ENCODE measurements at places on chromosomes 1 and 21.
A peak's percentile ranks its signal among the peaks of the same experiment; 100 is the strongest.

DNA sequence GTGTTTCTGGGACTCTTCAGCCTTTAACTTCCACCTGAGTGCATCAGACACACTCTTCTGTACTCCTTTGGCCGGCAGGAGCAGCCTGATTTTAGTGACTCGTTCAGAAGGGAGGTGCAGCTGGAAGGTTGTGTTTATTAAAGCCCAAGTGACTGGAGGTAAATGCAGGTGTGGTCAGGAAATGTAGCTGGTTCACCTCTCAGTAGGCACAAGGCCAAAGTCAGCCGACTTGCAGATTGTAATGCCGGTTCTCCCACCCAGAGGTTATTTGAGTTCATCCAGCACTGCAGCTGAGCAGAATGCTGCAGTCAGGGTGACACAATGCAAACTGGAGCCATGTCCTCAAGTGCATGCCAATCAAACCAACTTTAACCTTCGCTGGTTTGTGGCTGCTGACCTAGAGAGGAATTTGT lies 91.5 kb downstream of the SPATA46 start:
- no peak for DNase-seq

GRCh38 chr1:157893686-157894085 lies 52.1 kb upstream of the CD5L start:
- no peak for DNase-seq

DNA sequence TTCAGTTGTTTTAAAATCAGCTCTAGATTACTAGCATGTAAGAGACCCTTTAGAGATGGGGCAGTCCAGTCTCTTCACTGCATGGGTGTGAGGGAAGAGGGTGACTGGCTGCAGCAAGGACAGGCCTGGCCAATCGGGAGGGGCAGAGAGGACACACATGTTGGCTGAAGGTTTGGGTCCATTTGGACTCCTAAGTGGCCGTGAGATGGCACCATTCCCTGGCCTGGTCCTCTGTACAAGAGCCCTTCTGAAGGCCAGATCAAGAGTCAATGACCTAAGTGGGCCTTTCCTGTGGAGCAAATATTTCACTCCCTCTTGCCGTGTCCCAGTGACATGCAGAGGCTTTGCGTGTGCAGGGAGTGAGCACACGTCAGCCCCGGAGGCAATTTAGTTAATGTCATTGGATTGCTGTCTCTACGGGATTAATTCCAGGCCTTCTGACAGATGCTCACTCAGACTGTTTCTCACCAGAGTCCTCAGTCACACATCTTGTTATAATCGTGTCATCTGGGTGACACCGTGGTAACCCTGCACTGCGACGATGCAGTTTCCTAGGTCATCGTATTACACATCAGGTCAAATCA lies 613.0 kb downstream of the NPHP4 start:
- DNase-seq: no peak

DNA sequence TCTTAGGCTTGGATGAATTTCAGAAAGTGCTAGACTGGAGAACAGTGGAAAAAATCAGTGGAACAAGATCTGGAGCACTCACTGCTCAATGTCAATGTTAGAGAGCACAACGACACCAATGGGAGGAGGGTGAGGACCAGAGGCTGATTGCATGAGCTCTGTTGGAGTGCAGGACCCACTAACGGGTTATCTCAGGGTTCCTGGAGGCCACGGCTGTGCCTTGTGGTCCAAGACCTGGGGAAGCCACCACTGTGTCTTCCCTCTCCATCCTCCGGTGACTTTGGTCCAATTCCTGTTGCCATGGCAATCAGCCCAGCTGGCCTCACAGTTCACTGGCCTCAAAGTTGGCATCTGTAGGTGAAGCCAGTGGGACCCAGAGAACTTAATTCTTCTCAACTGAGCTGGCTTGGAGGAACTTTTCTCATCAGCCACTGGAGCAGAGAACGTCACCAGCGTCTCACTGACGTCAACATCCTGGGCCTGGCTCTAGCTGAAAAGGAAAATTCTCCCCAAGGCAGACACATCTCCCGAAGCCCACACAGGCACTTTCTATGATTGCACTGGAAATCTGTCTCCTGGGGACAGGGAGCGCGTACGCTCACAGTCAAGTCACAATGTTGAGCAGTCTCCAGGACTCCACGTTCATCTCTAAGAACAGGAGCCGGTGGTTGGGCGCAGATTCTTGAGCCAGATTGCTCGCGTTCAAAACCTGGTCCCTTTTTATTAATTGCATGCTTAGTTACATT lies 21.9 kb upstream of the GPR157 start:
- DNase-seq: no peak

DNA sequence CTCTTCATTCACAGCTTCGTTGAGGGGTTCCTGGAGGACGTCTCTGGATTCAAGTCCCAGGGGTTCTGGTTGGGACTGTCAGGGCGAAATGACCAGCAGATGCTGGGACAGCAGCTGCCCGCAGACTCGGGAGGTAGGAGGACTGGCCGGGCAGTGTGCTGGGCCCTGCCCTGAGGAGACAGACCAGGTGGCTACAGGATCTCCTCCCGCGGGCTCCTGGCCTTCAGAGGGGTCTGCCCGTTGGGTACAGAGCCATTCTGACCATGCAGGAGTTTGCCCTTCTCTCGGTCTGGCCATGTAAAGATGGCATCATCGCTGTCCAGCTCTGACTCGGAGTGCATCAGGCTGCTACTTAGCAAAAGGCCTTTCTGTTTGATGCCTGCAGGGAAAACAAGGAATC lies 122.5 kb downstream of the KIAA0319L start:
- DNase-seq: no peak

DNA sequence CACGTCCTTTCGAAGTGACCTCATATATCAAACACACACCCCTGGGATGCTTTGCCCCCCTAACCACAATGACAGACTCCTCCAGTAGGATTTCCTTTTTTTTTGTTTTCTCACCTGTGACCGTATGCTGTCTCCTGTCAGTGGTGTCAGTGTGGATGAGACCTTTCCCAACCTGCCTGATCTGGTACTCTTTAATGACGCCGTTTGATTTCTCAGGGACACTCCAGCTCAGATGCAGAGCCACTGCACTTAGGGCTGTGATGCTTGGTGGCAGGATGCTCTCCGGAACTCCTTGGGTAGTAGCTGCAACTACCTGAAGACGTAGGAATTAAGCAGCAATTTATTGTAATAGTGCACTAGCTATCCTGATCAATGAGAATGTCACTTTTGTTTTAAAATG lies 212.6 kb downstream of the KCTD3 start:
- no peak for DNase-seq

GRCh38 chr1:181317261-181317930 lies 165.9 kb upstream of the CACNA1E start:
- DNase-seq: no peak

DNA sequence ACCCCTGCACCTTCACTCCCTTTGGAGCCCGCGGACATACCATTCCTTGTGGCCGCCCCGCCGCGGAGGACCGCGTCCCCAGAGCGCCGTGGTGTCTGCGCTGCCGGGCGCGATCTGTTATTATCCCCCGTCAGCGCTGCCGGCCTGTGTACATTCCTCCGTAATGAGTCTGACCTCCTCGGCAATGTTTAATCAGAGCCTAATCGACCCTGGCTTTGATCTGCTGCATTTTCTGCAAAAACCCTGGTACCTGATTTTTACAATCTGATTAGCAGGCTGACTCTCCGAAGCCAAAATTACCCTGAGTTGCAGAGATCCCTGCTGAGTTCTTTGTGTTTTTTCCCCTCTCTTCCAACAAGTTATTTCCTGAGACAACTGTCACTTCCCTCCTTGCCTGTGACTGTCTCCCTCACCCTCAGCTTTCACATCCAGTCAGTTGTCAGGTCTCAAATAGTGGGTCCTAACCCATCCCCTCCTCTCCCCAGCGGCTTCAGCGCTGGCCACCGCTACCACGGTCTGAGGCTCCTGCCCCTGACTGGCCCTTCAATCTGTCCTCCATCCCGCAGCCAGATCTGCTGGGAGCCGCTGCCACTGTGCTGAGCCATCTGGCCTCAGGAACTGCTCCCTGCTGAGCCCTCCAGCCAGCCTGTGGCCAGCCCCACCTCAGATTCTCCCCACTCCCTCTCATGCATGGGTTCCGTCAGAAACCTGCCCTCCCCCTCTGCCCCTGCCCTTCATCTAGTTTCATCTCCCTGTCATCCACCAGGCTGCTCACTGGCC lies 53.5 kb downstream of the GLIS1 start:
- no peak for DNase-seq

GRCh38 chr1:212355230-212355969 lies 59.3 kb downstream of the PACC1 start:
- no peak for DNase-seq

GRCh38 chr1:236869911-236870310 lies 74.8 kb downstream of the MTR start:
- no peak for DNase-seq

- DNase-seq: no peak
Observed at GRCh38 chr21:26447932-26448475, 125.1 kb downstream of the CYYR1 start.

- no peak for DNase-seq
Observed at GRCh38 chr1:58156124-58156468, 390.4 kb downstream of the OMA1 start.

DNA sequence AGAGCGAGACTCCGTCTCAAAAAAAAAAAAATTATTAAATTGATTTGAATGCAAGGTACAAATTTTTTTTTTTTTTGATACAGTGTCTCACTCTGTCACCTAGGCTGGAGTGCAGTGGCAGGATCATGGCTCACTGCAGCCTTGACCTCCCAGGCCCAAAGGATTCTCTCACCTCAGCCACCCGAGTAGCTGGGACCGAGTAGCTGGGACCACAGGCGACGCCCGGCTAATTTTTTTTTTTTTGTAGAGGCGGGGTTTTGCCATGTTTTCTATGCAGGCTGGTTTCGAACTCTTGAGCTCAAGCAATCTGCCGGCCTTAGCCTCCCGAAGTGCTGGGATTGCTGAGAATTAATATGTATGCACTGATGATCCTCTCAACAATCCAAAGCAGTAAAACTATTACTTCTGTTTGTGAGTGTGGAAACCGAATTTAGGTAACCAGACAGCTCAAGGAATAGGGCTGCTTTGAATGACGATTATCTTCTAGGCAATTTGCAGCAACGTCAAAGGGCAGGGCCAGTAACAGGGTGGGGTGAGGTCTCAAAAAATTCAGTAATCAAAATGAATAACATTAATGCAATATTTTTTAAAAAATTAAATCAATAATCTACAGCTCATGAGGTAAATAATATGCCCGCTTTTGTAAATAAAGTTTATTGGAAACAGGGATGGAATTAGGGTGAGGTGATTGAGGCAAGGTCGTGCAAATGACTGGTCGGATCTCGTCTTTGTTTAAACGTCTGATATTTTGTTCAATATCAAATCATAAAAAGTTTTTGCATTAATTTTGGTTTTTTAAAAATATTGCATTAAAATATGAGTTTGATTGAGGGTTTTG lies 1.2 kb downstream of the CLSPN start:
- no peak for DNase-seq

- DNase-seq: no peak
Observed at GRCh38 chr1:15328351-15329103, 81.2 kb upstream of the EFHD2 start.

DNA sequence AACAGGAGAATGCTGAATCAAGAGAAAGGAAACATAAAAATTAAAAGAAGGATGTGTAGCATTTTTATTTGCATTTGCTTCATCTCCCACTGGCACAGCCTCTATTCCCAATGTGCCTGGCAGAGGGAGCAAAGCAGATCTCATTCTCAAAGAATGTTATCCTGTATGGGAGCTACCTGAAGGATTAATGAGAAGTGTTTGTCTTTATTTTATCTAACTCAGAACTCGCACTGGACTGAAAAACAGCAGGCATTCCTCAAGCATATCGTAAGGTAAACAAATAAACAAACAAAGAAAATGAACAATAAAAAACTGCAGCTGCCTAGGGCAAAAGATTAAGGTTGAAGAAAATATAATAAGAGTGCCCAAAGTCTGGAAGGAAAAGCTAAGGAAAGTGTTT lies 12.7 kb upstream of the COL11A1 start:
- DNase-seq: no peak

DNA sequence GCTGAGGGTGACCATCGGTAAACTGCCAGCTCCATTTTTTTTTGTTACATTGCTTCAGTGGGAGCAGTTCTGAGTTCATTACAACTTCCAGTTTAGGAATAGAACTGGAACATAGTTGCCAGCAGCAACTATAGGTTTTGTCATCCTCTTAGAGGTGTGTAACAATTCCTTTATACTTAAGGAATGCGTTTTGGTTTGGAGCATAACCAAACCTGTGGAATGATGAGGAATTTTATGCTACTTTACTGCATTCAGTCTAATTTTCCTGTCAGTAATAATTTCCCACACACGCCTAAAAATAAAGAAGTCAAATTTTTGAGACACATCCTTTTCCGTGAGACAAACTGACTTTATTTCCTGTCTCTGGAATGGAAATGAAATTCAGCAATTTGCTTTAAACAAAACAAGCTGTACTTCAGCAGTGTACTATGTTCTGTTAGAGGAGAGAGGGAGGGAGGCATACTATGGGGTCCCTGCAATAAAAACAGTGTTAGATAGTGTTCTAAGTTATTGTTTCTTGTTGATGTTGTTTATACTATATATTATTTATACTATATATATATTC lies 4.8 kb upstream of the AMPD1 start:
- no peak for DNase-seq

- DNase-seq: no peak
Observed at GRCh38 chr1:212118167-212118871, 82.8 kb downstream of the DTL start.

GRCh38 chr1:3084154-3084553 lies 15.2 kb downstream of the PRDM16 start:
- DNase-seq: no peak

- DNase-seq: peak; percentile 76
Observed at GRCh38 chr1:197619008-197619640, 156.2 kb downstream of the DENND1B start.

- DNase-seq: no peak
Observed at GRCh38 chr1:100731309-100731708, 11.8 kb downstream of the VCAM1 start.

GRCh38 chr1:212942679-212943392 lies 7.5 kb upstream of the VASH2 start:
- no peak for DNase-seq

- DNase-seq: no peak
Observed at GRCh38 chr1:238832106-238832505, 554.3 kb upstream of the CHRM3 start.

GRCh38 chr1:94236630-94237290 lies 624 bp downstream of the ARHGAP29 start:
- no peak for DNase-seq

DNA sequence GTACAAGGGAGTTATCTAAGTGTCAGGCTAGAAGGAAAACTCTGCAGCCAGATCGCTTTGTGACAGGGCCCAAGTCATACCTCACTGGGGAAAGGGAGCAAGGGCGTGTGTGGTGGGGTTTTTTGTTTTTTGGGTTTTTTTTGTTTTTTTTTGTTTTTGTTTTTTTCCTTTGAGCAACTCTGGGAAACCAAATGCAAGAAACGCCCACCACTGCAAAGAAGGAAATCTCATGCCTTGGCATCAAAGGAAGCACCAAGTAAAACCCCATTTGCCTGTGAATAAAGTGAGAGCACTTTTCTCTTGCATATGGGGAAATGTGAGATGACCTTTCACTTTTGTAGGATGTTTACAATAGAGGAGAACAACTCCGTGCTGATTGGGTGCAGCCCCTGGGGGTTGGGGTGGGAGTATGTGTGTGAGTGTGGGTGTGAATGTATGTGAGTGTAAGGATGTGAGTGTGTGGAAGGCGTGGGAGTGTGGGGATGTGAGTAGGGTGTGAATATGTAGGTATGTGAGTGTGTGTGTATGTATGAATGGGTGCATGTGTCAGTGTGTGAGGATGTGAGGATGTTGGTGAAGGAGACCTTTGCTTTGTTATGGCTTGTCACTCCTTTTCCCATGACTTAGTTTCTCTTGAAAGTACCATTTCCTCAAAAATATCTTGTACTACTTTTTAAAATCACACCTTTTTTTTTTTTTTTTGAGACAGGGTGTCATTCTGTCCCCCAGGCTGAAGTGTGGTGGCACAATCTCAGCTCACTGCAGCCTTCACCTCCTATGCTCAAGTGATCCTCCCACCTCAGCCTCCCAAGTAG lies 34.6 kb downstream of the IL12RB2 start:
- DNase-seq: no peak
